ENCODE measurements at places on chromosomes 2 and 18.
A peak's percentile ranks its signal among the peaks of the same experiment; 100 is the strongest.

GRCh38 chr2:37875403-37875906 is 49.6 kb upstream of the RMDN2 start:
- no peak for DNase-seq

- no peak for DNase-seq
These were observed 26.1 kb downstream of the PKDCC start for GRCh38 chr2:42073739-42074503.

GRCh38 chr2:8197101-8197500 is 484.8 kb upstream of the ID2 start:
- DNase-seq = no peak

DNA sequence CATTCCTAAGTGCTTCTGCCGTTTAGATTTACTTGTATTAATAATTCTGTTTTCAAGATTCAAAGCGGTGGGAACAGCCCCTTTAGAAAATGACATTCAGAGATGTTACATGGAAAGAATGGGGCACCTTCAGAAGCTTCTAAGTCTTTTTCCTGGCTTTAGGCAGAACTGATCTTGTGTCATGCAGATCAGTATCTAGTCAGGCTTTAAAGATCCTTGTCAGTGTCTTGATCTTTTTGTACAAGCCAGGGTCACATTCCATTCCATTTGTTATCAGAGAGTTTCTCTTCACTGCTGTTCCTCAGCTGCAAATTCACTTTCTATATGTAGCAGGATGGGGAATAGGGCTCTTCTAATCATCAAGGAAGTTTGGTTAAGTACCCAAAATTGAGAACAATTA is 275.3 kb downstream of the DCC start:
- DNase-seq = no peak

DNA sequence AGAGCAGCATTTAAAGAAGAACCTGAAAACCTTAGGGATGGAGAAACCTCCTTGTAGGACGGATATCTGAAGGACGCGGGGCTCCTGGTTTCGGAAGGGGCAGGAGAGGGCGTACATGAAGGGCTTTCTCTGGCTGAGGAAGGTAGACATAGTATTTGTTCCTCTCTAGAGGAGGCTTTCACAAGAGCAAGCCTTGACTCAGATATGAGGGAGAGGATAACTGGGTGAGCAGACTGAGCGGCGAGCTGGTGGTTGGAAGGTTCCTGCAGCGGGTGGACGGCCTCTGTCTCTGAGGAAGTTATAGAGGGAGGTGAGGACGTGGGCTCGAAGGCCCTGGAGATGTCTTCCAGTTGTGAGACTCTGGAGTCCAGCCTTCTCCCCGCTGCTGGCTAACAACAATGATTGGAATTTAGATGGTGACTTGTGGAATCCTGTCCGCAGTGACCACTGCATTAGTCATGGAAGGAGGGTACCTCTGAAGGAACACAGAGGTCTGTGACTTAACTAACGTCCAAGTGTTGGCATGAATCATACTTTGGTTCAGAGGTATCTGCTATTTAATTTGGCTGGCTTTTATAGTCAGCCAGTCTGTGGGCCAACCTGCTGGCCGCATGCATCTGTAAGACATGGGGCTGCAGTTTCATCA is 80.9 kb downstream of the ASAP2 start:
- DNase-seq = no peak

DNA sequence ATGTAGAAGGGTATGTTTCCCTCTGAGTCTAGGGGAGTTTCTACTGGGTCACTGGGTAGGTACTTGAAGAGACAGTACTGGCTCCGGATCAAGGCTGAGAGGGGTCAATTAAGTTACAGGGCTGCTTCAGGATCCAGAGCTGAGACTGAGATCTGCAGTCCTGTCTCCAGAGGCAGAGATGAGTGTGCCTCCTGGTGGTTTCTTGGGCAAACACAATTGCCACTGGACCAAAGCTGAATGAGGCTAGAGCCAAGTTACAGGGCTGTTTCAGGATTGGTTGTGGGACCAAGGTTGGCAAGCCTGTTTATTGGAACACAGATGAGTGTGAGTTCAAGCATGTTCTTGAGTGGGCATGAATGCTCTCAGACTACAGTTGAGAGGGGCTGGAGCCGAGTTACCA is 157.9 kb downstream of the ADCYAP1 start:
- no peak for DNase-seq

DNA sequence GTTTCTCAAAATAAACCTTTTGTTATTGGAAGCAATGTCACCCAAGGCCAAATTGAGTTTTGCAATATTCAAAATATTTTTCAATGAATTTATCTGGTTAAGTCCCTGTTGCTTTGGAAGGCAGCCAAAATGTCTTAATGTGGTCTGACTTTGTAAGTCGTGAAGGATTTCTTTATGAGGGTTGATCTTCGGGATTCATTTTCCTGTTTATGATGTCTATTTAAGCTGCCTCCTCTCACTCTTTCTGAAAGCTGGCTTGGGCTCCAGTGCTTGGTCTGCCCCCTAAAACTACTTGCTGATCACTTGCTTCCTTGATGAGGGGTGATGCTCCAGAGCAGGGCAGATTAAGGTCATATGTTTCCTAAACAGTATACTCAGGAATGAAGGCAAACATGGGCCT is 141.1 kb downstream of the ANTXR1 start:
- no peak for DNase-seq

DNA sequence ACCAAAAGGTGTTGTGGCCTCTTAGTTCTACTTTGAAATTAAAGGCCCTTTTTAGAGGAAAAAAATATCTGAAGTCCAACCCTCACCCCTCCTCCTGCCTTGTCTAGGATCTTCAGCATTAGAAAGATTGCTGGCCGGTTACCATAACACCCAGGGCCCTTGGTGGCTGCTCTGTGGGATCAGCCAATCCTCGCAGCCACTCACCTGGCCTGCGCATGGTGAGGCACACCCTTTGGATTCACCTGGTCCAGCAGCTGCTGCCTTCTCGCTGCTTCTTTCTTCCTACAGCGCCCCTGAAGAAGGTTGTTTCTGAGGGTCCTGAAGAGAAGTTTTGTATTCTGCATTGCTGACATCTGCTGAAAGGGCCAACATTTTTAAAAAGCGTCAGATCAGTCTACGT is 25.2 kb downstream of the DYTN start:
- no peak for DNase-seq

GRCh38 chr18:78303519-78304191 is 676.0 kb upstream of the SALL3 start:
- DNase-seq = no peak

GRCh38 chr2:164009756-164010337 is 274.0 kb upstream of the FIGN start:
- DNase-seq = peak; percentile 57

GRCh38 chr2:47323009-47323821 is 79.7 kb upstream of the MSH2 start:
- peak; percentile 39 for DNase-seq

GRCh38 chr18:59011289-59011688 is 128.4 kb upstream of the SEC11C start:
- DNase-seq = no peak

DNA sequence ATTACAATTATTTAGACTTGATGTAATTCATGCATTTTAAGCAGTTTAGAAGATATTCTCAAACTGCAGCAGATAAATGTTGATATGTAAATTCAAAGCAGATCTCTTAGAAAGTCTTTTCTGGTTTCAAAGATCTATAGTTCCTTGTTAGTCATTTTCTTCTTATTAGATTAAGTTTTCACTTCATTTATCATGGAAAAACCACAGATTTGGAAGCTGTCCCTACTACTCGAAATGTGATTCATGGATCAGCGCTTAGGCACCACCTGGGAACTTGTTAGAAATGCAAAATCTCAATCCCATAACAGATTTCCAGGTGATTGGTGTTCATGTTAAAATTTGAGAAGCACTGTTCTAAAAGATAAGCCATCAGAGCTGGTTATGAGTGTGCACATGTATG is 92.8 kb upstream of the CDH2 start:
- DNase-seq = no peak

- no peak for DNase-seq
These were observed 152.3 kb downstream of the MBD5 start for GRCh38 chr2:148173168-148173567.

DNA sequence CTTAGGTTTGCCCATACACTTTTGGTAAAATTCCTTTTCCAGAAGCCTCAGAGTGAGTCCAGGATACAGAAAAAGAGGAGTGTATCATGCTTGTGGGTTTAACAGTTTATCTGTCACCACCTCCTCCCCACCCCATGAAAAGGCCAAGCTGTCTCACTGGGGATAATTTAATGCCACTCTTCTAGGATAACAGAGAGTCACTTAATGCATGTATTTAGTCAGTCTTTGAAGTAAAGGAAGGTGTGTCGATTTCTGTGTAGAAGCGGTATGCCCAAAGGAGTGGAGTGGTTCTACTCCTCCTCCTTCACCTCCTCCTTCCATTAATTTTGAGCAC is 116.4 kb downstream of the QPCT start:
- no peak for DNase-seq

DNA sequence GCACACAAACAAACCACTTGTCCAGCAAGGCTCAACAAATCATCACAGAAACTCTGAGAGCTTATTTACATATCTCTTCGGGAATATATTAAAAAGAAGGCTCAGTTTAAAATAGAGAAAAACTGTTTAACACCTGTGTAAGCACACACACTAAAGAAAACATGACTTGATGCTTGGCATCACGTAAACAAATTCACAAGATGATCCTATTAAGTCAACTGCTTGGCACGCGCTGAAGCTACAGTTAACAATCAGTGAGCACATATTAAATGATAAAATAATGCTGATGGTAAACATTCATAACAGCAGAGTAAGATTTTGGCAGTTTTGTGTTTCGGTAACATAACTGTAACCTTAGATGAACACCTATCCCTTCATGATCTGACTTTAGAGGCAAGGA is 4.3 kb upstream of the HES6 start:
- DNase-seq = no peak

DNA sequence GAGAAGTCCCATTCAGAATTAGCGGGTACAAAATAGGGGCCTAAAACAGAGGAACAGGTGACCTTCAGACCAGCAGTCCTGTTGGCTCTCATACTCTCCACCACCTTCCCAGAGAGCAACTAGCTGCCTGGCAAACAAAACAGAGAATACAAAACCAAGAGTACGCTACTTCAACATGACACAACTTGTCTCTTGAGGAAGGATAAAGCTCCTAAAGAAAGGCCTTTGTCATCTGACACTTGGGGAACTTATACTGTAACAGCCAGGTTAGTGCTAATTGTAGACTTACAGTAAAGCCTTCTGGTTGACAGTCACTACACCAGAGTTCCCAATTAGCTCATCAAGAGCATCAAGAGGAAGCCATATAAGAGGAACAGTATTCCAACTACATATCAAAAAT is 282.1 kb upstream of the NT5C1B start:
- DNase-seq = no peak

- DNase-seq = no peak
These were observed 60.6 kb downstream of the SERTAD2 start for GRCh38 chr2:64593035-64593655.

DNA sequence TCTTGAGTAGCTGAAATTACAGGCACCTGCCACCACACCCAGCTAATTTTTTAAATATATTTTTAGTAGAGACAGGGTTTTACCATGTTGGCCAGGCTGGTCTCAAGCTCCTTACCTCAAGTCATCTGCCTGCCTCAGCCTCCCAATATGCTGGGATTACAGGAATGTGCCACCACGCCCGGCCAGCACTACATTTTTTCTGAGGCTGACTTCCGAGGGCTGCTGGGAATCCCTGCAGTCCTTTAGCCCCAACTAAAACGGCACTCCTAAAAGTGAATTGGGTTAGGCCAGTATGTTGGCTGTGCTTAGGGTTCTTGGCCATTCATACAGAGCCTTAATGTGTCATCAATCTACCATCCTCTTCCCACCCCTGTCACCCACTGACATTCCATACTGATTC is 375.4 kb downstream of the DCC start:
- no peak for DNase-seq

DNA sequence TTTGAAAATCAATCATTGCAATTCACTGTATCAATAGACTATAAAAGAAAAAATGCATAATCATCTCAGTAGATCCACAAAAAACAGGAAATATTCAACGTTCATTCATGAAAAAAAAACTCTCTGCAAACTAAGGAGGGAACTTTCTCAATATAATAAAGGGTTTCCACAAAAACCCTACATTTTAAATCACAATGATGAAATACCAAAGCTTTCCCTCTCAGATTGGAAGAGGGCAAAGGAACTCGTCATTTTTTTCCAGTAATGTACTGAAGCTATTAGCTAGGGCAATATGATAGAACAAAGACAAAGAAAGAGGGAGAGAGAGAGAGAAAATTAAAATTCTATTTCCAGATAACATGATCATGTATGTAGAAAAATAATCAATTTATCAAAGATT is 167.1 kb upstream of the RBMS1 start:
- no peak for DNase-seq

GRCh38 chr2:7867867-7868266 is 814.0 kb upstream of the ID2 start:
- no peak for DNase-seq

DNA sequence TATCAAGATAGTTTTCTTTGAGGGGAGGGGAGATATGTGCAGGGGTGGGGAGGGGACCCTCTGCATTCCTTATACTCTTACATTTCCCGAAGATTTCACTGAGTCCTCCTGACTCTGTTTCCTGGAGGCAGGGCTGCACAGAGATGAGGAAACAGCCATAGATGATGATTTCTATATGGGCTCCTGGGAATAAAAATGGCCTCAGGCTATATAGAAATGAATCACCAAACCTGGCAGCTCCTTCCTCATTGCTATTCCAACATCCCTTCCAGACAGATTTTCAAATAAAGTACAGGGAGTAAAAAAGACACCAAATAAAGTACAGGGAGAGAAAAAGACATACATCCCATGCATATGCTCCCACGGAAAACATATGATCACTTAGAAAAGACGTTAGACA is 474.8 kb upstream of the RAB6C start:
- no peak for DNase-seq

DNA sequence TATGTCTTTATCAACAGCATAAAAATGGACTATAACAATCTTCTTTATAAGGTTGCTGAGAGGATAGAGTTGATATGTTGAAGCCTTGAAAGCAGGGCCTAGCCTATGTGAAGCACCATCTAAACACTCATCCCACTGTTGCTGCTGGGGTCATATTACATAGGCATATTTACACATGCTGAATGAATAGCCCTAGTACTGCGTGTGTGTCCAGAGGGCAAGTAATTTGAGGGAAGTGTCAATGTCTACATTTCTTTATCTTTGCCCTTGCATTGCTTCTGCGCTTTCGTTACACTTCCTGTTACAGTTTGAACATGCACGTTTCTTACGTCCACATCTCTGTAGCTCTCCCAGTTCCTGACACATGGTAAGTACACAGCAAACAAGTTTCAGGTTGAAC is 280.3 kb upstream of the ATP5MC3 start:
- no peak for DNase-seq

DNA sequence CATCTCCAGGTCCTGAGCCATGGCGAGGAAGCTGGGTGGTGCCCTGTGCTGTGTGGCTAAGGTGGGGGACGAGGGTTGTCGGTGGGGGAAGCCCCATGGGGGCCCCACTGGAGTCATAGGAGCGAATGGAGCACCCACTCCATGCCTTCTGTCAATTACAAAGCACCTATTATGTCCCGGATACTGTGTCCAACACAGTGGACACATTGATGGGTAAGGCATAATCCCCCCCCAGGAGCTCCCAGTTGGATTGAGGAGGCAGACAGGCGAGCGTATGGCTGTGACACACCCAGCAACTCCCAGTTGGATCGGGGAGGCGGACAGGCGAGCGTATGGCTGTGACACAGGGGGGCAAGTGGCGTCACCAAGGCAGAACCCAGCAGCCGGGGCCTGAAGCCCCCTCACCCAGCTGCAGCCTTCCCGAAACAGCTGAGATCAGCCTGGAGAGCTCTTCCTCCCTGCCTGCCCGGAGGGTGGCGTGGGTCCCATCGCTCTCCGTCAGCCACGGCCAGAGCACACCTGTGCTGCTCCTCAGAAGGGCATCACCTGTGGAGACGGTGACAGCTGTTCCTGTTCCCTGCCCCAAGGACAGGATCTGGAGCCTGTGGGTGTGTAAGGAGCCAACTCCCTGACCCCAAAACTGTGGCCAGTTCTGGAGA is 69.6 kb downstream of the HPCAL1 start:
- no peak for DNase-seq

Measured in NCI-H2081 treated with DMSO at 0.1 percent for 48 hours (cell line).